ENCODE measurements at places on chromosomes 6 and 20.

- no peak for DNase-seq
Measured at GRCh38 chr20:16390991-16391390, 182.3 kb downstream of the KIF16B start.

DNA sequence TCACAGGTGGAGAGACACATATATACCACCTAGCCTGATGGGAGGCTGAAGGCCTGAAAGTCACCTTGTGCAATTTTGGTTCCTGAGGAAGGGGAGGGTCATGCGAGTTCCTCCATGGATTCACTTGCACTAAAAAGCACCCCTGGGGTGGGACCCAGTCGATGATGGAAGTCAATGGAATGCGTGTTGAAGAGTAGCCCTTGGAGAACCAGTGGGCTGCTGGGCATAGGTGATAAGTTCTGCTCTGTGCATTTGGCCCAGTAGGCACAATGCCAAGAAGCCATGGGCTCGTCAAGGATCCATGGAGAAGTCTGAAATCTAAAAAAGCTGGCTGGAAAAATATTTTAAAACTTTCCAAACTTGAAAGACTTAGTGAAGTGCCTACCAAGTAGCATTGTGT, 18.9 kb upstream of the SCRT2 start:
- DNase-seq, result no peak

DNA sequence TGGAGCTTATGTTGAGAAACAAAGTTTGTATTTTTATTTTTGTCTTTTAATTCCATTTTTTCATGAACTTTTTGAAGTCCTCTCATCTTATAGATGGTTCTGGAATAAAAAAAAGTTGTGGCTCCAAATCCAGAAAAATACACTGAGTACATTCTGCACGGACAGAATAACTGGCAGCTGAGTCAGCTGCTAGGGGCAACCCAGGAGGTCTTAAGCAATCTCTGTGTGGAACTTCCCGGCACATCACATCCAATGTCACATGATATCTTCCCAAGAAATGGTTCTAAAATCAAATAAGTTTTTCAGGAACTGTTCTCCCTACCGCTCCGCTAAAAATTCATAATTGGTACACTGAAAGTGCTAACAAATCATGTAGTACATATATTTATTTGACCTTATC, 29.8 kb downstream of the SLC13A3 start:
- DNase-seq, result no peak

GRCh38 chr6:150243620-150244314, 100.9 kb downstream of the PPP1R14C start:
- DNase-seq, result no peak

DNA sequence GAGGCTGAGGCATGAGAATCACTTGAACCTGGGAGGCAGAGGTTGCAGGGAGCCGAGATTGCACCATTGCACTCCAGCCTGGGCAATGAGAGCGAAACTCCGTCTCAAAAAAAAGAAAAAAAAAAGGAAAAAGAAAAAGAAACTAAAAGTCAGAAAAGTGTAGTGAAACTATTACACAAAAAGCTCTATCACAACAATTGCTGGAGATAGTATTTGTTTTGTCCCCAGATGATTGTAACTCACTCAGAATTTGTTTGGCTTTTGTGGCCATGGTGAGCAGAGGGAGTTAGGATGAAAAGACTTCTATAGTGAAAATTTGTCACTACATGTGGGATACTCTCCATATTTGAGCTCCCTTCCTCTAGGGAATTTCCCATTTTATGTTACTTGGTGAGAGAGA, 5.2 kb upstream of the GOPC start:
- no peak for DNase-seq

DNA sequence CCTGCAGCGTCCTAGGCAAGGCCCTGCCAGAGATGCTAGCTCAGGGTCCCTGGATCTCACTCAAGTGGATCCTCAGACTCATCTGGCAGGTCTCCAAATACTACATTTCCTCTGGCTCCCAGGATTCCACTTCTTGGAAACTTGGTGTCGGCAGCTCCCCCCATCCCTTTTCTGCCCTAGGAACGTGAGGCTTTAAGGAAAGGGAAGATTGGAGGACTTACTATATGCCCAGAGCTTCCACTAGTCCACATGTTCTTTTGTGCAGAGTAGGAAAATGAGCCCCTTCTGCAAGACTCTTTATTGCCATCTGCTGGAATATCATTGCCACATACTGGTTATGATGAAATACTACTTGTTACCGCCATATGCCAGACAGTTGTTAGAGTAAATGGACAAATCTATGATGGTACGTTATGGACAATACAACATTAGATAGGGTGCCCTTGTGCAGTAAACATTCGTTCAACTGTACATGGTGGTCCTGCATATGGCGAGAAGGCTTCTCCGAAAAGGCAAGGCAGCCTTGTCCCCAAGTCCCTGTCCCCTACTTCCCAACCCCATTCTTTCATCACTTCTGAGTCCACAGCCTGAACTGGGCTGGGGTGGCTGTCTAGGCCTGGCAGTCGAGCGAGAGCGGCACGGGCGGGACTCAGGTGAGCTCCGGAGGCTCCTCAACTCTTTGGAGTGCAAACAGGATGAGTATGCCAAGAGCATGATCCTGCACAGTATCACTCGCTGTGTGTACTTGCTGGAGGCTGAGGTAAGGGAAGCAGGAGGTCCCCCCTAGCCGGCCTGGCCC, 780 bp downstream of the ARMC12 start:
- peak; percentile 93 for DNase-seq

DNA sequence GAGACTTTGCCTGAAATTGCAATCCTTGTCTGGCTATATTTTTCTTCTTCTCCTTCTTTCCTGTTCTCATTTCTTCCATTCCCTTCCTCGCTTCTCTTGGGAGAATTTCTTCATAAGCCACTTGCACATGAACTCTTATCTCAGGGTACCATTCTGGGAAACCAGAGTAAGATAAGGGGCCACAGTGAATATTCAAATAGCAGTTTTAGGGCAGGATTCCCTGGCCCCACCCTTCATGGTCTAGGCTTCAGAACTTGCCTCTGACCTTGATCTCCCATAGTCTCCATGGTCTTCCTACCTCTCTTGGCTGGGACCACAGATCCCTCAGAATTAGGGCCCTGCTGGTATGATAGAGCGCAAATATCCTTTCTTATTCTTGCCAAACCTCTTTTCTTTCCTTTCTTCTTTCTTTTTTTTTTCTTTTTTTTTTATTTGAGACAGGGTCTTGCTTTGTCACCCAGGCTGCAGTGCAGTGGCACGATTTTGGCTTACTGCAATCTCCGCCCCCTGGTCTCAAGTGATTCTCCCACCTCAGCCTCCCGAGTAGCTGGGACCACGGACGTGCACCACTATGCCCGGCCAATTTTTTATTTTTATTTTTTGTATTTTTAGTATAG, 123.0 kb upstream of the CITED2 start:
- no peak for DNase-seq

- no peak for DNase-seq
Measured at GRCh38 chr6:90227673-90228072, 69.0 kb downstream of the BACH2 start.

All from NCI-H2171 treated with DMSO at 0.1 percent for 48 hours (cell line).